ENCODE measurements at places on chromosomes 7 and 10.

- no peak for DNase-seq
These were observed 88.9 kb downstream of the CHRM2 start for GRCh38 chr7:136957391-136957790.

DNA sequence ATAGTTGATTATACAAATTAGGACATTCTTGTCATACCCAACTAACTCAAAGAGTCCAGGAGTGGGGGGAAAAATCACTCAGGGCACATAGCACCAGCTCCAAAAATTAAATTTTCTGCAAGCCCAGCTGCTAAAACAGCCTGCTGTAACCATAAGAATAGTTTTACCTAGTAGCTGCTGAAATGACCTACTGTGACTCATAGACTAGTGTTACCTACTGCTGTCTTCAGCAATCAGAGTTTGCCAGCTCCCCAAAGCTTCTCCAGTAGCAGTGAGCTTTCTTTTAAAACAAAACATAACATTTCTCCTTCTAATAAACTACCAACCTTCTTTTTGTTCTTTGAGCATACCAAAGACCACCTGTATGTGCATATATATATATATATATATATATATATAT, 4.2 kb upstream of the ARHGAP12 start:
- DNase-seq: no peak

DNA sequence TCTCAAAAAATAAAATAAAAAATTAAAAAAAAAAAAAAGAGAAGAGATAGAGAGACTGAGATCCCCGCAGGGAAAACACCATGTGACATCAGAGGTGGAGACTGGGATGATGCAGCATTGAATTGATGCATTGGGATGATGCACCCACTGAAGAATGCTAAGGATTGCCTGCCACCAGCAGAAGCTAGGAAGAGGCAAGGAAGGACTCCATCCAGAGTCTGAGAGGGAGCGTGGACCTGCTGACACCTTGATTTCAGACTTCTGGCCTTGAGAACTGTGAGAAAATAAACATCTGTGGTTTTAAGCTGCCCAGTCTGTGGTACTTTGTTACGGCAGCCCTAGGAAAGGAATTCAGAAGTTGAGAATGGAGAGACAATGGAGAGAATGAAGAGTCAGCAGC, 89.8 kb upstream of the PRPS1L1 start:
- DNase-seq: no peak

DNA sequence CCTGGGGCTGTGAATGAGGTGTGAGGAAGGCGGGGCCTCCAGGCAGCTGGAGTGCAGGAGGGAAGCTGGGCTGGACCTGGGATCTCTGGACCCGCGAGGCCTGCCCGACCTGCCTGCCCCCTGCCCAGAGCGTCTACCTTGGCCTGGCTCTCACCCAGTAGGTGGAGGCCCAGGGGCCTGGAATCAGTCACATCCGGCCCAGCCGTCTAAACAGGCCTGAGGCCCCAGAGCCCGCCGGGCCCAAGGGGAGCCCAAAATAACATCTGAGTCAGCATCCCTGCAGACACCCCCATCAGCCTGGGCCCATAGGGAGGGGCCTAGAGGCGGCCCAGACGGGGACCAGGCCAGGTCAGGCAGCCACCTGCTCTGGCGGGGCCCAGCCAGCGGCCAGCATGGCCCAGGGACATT, 15.1 kb upstream of the ELN start:
- no peak for DNase-seq

GRCh38 chr7:83326223-83326622, 163.5 kb upstream of the PCLO start:
- DNase-seq: no peak

DNA sequence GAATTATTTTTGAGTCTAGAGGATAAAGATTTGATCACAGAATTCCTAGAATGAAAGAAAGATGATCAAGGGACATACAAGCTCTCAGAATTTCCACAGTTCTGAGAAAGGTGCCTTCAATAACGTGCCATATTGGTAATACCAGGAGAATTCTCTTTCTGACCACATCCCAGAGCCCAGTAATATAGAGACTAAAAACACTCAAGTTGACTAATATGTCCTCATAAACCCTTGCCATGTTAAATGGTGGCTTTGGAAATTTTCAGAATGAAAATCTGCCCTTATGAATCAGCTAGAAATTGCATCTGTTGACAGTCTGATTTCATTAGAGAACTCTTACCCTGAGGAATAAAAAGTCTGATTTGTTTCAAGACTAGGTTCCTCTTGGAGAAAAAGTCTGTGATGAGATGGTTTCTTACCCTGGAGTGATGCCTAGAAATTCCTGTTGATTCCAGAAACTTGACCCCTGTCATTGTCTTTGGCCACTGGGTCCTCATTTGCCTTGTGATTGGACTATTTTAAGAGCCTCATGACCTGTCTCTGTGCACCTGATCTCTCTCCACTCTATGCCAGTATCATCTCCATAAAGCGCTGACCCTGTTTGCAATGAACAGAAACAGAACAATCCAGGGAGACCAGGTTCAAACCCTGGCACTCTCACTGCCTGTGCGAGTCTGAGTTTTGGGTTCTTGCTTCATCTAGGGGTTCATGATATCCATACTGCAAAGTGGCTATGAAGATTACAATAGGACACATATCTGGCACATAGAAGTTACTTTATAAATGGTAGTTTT, 3.3 kb downstream of the IL2RA start:
- no peak for DNase-seq

GRCh38 chr7:45973725-45974532, 52.9 kb upstream of the IGFBP3 start:
- DNase-seq: no peak

GRCh38 chr7:102836191-102836919, 76.4 kb upstream of the LRRC17 start:
- no peak for DNase-seq

GRCh38 chr7:17802056-17802455, 138.2 kb downstream of the SNX13 start:
- DNase-seq: no peak

- DNase-seq: no peak
These were observed 24.4 kb upstream of the JAKMIP3 start for GRCh38 chr10:132041340-132041739.

DNA sequence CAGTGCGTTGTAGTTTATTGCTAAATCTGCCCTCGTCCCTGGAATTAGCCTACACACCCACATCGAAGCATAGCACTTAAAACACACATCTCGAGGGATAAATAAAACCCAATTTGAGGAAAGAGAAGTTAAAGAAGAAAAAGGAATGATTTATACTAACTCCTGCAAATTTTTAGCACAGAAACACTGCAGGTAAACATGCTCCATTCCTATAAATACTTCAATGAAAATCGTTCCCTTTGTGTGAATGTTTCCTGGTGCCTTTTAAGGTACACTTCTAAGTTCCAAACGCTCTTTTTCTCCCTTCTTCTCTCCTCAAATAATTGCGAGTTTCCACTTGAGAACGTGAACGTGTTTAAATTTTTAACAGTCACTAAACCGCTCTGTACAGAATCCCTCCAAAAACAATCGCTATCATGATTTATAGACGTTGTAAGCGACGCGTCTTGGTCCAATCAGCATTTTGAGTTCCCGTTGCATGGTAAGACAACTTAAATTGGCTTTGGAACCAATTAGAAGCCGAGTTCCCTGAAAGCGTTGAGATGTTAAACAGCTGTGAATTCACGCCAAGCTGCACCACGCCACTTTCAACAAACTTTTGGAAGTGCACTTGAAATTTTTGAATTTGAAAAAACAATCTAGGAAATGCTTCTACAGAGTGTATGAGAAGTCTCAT, 12.5 kb upstream of the EBLN1 start:
- DNase-seq: no peak

- no peak for DNase-seq
These were observed 123.1 kb upstream of the ADO start for GRCh38 chr10:62681211-62681940.

DNA sequence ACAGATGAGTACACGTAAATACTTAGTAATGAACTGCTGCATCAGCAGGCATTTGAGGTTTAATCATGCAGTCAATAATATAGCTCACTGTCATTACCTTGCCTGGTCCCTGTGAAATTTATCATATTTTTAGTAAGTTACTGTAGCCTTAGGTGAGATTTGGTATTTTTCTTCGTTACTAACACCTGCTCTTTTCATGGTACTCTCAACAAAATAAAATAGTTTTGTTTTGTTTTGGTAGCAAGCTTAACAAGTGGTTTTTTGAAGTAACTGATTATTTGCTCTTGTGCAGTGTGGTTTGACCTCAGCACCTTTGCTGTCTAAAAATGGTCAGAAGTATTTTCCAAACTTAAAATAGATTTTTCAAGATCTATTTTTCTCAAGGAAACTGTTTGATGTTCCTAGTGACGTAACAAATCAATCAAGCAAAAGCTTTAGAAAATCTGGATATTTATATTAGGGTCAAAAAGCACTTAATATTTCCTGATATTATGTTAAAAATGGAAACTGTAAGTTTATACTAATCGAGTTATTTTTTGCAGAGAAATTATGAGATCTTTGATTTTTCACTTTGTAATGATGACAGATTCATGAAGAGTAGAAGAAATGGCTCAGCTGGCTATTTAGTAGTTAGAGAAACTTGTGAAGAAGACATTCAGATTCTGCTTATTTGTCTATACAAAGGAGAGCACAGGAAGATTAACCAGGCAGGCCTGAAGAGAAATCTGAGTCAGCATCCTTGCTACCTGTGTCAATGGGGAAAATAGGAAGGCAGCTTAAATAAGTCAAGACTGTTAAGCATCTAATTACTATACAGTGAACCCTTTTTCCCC, 21.0 kb upstream of the RPA3 start:
- no peak for DNase-seq

DNA sequence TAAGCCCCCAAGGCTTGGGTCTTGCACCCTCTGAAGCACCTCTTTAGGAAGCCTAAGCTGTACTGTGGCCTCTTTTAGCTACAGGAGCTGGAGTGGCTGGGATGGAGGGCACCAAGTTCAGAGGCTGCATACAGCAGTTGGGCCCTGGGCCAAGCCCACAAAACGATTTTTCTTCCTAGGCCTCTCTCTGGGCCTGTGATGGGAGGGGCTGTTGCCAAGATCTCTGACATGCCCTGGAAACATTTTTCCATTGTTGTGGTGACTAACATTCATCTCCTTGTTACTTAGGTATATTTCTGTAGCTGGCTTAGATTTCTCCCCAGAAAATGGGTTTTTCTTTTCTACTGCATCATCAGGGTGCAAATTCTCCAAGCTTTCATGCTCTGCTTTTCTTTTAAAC, 375.7 kb upstream of the NPSR1 start:
- DNase-seq: no peak

DNA sequence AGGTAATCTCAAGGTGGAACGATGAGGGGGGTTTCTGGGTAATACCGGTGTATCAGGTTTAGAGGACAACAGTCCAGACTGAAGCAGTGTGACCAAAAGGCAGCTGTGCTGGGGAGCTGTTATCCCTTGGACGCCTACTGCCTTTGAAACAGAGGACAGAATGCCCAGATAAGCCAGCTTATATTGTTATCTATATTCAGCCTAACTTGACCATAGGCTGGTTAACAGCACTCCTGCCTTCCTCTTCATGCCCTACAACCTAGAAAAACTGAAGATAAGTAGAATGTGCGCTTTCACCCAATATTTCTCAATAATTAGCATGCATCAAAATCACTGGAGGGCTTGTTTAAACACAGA, 44.9 kb downstream of the IL6 start:
- DNase-seq: no peak

DNA sequence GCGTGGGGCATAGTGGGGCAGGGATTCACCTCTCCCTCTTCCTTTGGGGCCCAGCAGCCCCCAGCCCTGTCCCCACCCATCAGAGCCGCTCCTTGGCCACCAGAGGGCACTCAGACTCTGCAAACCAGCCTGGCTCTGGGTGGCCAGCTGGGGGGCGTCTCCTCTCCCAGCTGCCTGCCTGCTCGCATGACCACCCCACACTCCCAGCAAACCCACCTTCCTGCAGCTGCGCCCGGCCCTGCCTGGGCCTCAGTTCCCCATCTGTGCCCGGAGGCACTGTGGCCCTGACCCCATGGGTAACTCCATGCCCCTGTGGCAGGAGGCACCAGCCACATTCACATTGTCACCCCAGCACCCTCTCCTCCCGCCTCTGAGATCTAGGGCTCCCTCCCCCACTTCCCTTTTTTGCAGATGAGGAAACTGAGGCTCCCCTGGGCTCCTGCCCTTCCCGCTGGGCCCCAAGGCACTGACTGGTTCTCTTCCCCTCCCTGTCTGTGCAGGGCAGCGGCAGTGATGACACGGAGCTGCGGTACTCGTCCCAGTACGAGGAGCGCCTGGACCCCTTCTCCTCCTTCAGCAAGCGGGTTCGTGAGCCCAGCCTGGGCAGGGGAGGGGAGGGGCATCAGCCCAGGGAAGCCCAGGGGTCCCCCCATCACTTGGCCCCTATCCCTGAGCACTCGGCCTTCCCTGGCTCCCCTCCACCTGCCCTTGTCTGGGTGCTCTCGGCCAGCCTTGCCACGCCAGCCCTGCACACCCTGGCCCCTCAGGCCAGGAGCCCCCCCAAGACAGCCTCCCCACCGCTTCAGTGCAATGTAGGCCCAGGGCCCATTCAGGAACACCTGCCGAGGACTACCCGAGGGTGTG, 6.9 kb upstream of the SH2B2 start:
- no peak for DNase-seq

- DNase-seq: no peak
These were observed 75.3 kb downstream of the MTPN start for GRCh38 chr7:135901585-135902540.

DNA sequence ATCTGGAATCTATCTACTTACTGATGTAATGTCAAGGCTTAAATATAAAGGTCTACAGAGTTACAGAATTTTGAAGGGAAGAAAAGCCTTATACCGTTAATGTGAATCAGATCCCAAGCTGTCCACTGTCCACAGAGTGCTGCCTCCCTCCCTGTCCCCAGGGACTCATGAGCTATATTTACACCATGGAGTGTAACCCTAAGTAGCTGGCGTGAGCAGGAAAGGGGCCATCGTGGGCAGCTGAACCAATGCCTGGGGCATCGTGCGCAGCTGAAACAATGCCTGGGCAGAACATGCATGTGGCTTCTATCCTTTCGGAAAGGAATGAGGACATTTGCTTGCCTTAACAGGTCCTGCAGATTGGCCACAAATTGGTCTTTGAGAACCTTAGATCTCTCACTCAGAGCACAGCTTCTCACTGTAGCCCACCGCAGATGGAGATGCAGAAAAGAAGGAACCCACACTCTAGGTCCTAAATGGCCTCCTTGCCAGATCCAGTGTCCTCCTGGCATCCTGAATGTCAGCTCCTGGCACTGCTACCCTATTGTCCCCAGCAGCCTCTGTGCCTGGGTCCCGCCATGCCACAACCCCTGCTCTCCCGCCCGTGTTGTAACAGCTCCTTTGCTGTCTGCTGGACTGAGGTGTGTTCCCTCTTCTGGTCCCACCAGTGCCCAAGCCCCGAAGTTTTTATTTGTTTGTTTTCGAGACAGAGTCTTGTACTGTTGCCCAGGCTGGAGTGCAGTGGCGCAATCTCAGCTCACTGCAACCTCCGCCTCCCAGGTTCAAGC, 30.3 kb downstream of the CCDC3 start:
- no peak for DNase-seq

DNA sequence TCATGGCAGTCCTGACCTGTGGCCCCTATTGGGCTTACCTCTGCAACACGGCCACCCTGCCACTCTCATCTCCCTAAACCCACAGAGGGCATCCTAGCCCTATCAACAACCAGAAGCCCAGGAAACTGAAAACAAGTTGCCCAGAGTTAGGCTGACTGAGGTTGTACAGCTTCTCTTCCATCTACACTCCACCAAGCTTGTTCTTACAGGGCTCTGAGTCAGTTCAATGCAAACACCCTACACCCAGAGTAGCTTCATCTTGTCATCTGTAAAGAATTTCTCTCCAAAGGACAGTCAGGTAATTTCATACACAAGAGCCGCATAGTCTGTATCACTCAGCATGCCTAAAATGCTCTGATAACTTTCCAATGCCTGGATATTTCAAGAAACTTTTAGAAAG, 175.4 kb downstream of the ARID5B start:
- no peak for DNase-seq

GRCh38 chr7:69739190-69739589, 140.9 kb downstream of the AUTS2 start:
- DNase-seq: no peak

All from sigmoid colon (tissue), 7 donors.